ENCODE measurements at places on chromosomes 5 and 9. TPM values are rescaled to one million over a fixed set of nuclear protein-coding genes. Genes with fewer than 3 reads are reported as not detected.

KCNV2 gene
- total RNA-seq: not detected

SERF1A gene
- 6.7 TPM for total RNA-seq

DNAI1 gene
- total RNA-seq: not detected

IL17B gene
- not detected for total RNA-seq

ARL10 gene
- total RNA-seq: 9.0 TPM

EQTN gene
- not detected for total RNA-seq

KCNT1 gene
- total RNA-seq: not detected

DNA sequence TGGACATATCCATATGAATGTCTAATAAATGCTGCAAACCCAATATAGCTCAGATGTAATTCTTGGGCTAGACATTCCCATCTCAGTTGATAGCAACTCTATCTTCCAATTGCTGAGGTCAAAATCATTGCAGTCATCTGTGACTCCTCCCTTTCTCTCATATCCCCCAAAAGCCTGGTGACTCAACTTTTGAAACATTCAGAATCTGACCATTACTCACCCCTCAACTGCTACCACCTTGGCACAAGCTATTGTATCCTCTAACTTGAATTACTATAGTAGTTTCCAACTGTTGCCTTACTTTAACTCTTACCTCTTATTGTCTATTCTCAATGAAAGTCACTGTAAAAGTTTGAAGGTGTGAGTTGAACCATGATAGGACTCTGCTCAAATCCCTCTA is 600.1 kb upstream of the RGMB start:
- H3K27me3 ChIP-seq: no peaks in the 10 kb centered on the region
- H3K4me3 ChIP-seq: no peak overlapping the region
- no peaks in the 10 kb centered on the region for H3K36me3 ChIP-seq
- DNase-seq: no peak
- no peak overlapping the region for H3K27ac ChIP-seq

- no peak for DNase-seq
- no peak overlapping the region for H3K4me3 ChIP-seq
- H3K4me1 ChIP-seq: no peaks in the 10 kb centered on the region
- H3K27ac ChIP-seq: no peak overlapping the region
Observed at GRCh38 chr5:16437977-16438376, 27.6 kb downstream of the ZNF622 start.

DNA sequence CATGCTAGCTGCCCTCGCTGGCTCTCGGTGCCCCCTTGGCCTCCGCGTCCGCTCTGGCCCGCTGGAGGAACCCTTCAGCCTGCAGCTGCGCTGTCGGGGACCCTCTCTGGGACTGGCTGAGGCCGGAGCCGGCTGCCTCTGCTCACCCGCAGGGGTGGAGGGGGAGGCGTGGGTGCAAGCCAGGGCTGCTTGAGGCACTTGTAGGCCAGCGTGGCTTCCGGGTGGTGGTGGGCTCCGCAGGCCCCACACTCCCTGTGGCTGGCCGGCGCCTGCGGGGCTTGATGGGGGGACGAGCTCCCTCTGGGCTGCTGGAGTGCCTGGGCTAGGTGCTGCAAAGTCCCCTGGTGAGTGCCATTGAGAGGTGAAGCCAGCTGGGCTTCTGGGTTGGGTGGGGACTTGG is 429.6 kb downstream of the LRRC70 start:
- H3K4me3 ChIP-seq: no peak overlapping the region
- no peaks in the 10 kb centered on the region for H3K36me3 ChIP-seq
- H3K4me1 ChIP-seq: no peaks in the 10 kb centered on the region
- no peak overlapping the region for H3K27ac ChIP-seq
- H3K27me3 ChIP-seq: no peaks in the 10 kb centered on the region

GRCh38 chr5:76175821-76176403 is 92.7 kb downstream of the SV2C start:
- DNase-seq: peak; percentile 70
- peaks cover 42% of the 10 kb centered on the region for H3K4me1 ChIP-seq
- peak overlapping the region; percentile 66 for H3K4me3 ChIP-seq
- peak overlapping the region; percentile 97 for H3K27ac ChIP-seq
- peaks cover 19% of the 10 kb centered on the region for H3K36me3 ChIP-seq
- no peaks in the 10 kb centered on the region for H3K27me3 ChIP-seq

DNA sequence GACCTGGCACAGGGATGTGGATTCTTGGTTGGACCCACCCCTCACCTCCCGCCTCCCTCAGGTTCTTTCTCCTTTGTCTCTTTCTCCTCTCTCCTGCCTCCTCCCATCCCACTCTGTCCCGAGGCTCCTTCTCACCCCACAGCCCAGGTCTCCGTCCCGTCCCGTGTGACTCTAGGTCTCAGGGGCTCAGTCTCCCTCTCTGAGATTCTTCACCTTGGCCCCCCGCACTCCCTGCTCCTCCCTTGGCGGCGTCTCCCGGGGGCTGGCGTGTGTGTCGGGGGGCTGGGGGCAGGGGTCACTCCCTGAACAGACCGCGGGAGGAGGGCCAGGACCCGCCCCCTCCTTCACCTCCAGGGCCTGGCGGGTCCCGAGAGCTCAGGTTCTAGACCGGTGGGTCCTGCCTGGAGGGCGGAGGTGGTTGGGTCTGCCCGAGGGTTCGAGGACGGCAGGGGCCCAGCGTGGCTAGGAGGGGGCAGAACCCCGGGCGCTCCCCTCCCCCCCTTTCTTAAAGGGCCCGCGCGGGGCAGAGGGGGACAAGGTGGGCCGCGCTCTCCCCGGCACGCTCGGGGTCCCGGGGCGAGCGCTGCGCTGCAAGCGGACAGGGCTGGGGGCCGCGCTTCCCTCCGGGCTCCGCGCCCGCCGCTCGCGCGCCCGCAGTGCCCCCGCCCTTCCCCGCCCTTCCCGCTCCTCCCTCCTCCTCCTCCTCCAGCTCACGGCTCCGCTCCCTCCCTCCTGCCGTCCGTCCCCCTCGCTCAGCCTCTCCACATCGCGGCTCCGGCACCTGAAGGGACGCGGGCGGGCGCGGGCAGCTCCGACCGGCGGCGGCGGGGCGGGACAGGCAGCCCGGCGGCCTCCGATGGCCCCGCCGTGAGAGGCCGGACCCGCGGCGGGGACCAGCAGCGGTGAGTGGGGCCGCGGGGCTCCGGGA is at the start of gene PSD2:
Gene PSD2, plus strand, starts transcription at position 735 of the 928 bp plus-strand sequence. CDS start 13,633 bp downstream, outside the sequence.
- peaks cover 3% of the 10 kb centered on the region for H3K4me1 ChIP-seq
- no peaks in the 10 kb centered on the region for H3K36me3 ChIP-seq
- no peak within 1 kb of the TSS for H3K27ac ChIP-seq
- DNase-seq: no peak
- peaks cover 70% of the 10 kb centered on the region for H3K27me3 ChIP-seq

- peaks cover 21% of the 10 kb centered on the region for H3K27me3 ChIP-seq
- no peak overlapping the region for H3K27ac ChIP-seq
- H3K36me3 ChIP-seq: no peaks in the 10 kb centered on the region
- H3K4me1 ChIP-seq: no peaks in the 10 kb centered on the region
- DNase-seq: no peak
Observed at GRCh38 chr5:158895588-158895987, 204.1 kb downstream of the EBF1 start.

DNA sequence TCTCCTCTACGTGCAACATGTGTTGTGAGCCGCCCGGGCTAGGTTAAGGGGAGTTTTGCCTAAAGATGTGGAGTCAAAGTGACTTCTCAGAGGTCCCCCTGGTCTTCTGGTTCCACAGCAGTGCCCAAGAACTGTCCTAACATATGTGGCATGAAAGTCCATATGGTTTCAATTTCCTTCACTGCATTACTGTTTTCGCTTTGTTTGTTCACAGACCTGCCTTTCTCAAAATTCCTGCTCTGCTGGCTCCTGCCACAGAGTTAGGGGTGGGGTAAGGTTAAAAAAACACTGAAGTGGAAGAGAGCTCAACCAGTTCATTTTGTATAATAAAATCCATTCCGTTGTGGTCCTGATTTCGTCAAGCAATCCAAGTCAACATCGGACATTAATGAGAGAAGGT is 289.4 kb downstream of the DMAC1 start:
- H3K4me3 ChIP-seq: no peak overlapping the region
- H3K36me3 ChIP-seq: no peaks in the 10 kb centered on the region
- peaks cover 19% of the 10 kb centered on the region for H3K27me3 ChIP-seq
- DNase-seq: no peak
- no peak overlapping the region for H3K27ac ChIP-seq

GRCh38 chr9:105053209-105053652 is 125.3 kb upstream of the ABCA1 start:
- DNase-seq: peak; percentile 56
- peaks cover 3% of the 10 kb centered on the region for H3K27me3 ChIP-seq
- H3K4me1 ChIP-seq: peaks cover 7% of the 10 kb centered on the region
- H3K27ac ChIP-seq: no peak overlapping the region
- no peak overlapping the region for H3K4me3 ChIP-seq

DNA sequence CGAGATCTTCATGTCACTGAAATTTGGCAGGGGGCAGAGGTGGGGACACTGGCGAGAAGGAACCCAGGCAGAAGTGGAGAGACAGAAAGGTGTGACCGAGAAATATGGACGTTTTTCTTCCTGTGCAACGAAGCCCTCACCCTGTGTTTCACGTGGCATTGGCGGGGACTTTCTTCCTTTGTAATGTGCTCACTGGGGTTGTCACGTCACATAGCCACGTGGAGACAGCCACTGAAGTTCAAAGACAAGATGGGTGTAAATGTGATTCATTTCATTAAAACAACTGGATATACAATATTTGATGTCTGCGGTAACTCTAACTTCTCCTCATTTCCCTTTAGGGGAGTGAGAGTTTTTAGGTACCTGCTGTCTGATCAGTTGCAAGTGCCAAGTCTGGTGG is 225.7 kb downstream of the FSTL4 start:
- H3K36me3 ChIP-seq: no peaks in the 10 kb centered on the region
- DNase-seq: peak; percentile 38
- no peak overlapping the region for H3K4me3 ChIP-seq
- H3K27me3 ChIP-seq: peaks cover 45% of the 10 kb centered on the region
- no peaks in the 10 kb centered on the region for H3K4me1 ChIP-seq

GRCh38 chr5:169728-170094 is 21.6 kb upstream of the LRRC14B start:
- H3K27me3 ChIP-seq: no peaks in the 10 kb centered on the region
- no peaks in the 10 kb centered on the region for H3K4me1 ChIP-seq
- DNase-seq: no peak
- H3K27ac ChIP-seq: no peak overlapping the region
- H3K4me3 ChIP-seq: no peak overlapping the region

DNA sequence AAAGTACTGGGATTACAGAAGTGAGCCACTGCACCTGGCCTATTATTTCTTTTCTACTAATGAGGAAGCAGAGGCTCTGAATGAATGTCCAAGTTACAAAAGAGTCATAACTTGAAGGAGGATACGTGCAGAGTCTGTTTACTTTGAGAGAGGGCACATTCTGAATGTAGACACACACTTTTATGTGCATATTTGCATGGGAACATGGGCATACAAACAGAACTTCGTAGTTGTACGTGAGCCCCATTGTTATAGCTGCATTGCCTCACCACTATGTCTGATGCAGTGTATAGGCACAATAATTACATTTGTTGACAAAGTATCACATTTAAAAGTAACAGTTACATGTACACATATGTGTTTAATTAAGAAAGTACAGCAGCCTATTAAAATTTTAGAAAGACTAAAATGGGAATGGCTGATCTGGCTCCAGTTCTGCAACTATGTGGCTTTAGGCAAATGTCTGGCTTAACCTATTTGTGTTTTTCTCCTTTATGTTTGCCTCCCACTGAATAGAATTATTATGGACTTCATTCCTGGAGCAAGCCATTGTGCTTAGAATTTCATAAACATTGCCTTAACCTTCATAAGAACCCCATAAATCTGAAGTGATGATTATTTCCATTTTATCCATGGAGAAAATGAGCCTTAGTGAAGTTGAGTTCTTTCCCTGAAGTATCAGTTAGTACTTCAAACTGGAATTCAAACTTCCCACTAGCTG is 3.0 kb upstream of the DPYSL3 start:
- H3K36me3 ChIP-seq: peaks cover 2% of the 10 kb centered on the region
- H3K27me3 ChIP-seq: peaks cover 39% of the 10 kb centered on the region
- H3K4me3 ChIP-seq: no peak overlapping the region

DNA sequence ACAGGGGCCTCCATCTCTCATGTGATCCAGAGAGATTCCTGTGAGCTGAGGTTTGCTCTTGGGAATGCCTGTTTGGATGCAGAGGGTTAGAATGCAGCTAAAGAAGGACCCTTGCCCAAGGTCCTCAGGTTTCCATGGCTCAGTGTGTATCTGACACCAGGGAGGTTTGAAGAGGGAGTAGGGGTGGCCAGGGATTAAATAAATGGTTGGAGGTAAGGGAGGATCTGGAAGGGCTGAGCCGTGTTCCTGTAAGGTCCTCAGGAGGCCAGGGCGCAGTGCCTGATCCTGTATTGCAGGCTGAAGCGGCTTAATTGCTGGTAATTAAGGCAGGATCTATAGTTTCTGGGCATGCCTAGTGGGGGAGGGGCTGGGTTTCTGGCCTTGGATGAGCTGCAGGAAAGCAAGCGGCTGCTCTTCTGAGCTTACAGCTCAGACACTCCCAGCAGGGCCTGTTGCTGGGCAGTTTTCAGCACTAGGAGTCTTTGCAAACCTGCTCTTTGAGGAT is 41.5 kb upstream of the MAP1B start:
- no peaks in the 10 kb centered on the region for H3K4me1 ChIP-seq
- H3K27ac ChIP-seq: no peak overlapping the region
- peaks cover 15% of the 10 kb centered on the region for H3K27me3 ChIP-seq

- no peak overlapping the region for H3K27ac ChIP-seq
- H3K4me3 ChIP-seq: no peak overlapping the region
- no peaks in the 10 kb centered on the region for H3K4me1 ChIP-seq
- H3K36me3 ChIP-seq: peaks cover 59% of the 10 kb centered on the region
Observed at GRCh38 chr5:80632700-80633099, 21.8 kb upstream of the MSH3 start.

DNA sequence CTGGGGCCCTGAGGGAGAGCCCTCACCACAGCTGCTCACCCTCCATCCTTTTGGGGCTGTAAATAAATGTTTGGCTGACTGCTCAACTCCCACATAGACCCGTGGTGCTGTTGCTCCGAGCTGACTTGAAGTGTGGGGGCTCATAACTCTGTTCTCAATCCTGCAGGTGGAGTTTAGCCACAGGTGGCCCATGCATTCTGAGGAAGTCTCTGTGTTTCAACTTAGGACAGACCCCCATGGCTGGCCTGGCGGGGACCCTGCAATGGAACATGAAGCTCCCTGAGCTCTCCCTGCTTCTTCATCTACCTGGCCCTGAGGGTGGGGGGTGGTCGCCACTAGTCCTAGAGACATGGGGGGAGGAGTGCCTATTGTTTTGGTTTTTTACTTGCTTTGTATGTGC is 19.7 kb downstream of the NDUFS6 start:
- no peak for DNase-seq
- H3K4me1 ChIP-seq: peaks cover 20% of the 10 kb centered on the region
- peaks cover 35% of the 10 kb centered on the region for H3K36me3 ChIP-seq
- H3K4me3 ChIP-seq: no peak overlapping the region

GRCh38 chr9:6646293-6646636 is 736 bp upstream of the GLDC start:
- no peak for DNase-seq
- no peak overlapping the region for H3K27ac ChIP-seq
- H3K36me3 ChIP-seq: no peaks in the 10 kb centered on the region
- peaks cover 23% of the 10 kb centered on the region for H3K4me1 ChIP-seq
- peaks cover 59% of the 10 kb centered on the region for H3K27me3 ChIP-seq
- peak overlapping the region; percentile 76 for H3K4me3 ChIP-seq

Data from activated CD8-positive, alpha-beta memory T cell treated with anti-CD3 and anti-CD28 coated beads, Interleukin-2, amount 10 ng/mL, durations not matched to agents 7 days and 5 days (primary cell).